NCI-H1417 treated with DMSO at 0.1 percent for 48 hours (cell line): ENCODE measurements at places on chromosomes 5 and 9.

DNA sequence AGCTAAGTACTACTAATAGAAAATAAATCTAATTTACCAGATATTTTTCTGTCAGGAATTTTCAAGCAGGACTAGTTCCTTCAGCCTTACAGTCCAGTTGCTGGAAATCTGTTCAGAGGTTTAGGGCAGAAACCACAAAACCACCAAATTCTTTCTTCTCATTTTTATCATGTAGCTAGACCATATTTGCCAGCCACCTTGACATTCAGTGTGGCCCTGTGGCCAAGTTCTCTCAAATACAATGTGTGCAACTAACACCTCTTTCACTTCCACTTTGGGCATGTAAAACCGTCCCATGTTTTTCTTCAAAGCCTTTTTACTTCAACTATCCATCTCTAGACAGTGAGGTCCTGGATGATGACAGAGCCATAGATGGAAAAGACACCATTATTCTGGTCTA, 1133.2 kb upstream of the CDH18 start:
- DNase-seq = no peak

- no peak for DNase-seq
Measured at GRCh38 chr5:101728933-101729332, 567.2 kb downstream of the SLCO4C1 start.

DNA sequence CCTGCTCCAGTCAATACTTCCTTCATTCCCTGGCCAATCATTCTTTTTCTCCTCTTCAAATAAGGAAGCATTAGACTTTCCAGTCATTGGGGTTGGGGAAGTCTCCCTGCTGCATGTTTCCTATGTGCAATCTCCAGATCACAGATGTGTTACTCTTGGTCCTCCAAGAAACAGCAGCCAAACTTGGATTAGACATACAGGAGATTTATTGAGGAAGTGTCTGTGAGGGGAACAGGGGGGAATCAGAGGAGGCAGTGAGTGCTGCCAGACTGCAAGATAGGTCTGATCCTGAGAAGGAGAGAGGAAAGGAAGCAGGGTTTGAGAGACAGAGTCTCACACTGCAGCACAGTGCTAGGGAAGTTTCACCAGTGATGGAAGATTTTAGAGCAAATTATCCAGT, 40.6 kb upstream of the SLIT3 start:
- no peak for DNase-seq

DNA sequence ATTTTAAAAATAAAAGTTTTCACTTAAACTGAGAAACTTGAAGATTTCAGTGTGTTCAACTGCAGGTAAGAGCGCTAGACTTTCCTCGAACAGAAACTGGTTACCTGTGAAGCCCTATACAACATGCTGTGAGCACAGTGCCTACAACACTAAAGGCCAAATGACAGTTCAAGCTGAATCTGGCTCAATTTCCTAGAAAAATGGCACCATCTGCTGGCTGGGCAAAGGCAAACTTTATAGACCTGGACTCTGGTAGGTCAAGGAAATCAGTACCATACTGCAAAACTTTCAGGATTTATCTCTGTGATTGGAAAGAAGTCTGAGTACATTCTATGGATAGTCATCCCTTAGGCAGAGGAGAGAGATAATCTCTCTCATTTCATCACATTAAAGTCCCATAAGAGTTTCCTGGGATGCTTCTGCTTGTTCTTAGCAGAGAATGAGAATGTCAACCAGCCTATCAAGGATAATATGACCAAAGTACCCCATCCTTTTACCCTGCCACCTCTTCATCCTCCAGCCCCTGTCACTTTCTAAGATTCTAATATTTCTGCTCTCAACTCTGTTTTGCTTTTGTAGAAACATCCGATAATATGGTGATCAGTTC, 31.8 kb upstream of the FOXB2 start:
- DNase-seq = peak; percentile 58

DNA sequence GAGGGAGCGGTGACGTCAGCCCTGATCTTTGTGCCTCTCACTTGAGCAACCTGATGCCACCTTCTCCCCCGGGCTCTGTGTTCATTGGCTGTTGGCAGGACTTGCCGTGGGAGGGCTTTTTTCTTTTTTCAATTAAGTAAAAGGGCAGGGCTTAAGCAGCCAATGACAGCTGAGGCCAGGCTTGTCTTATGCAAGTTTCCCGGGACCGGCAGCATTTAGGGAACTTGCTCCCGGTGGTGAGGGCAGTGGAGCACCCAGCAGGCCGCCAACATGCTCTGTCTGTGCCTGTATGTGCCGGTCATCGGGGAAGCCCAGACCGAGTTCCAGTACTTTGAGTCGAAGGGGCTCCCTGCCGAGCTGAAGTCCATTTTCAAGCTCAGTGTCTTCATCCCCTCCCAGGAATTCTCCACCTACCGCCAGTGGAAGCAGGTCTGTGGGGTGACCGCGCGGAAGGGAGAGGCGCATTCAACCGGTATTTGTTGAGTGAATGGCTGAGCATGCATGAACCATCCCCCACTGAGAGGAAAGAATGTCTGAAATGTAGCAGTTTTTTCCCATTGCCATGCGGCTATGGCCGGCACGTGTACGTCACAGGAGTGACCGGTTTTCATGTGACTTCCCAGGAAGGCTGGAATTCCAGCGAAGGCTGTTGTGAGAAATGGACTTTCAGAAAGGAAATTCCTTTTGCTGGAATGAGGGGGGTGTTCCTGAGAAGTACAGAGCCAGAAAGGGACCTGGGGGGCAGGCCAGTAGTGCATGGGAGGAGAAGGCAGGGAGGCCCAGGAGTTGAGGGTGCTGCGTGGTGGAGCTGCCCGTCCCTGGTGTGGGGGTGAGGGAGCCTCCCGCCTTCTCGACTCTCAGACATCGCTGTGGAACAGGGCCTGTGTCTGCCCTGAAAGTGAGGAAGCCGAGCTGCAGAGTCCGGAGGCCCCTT, 29.0 kb downstream of the PTGES2 start:
- DNase-seq = peak; percentile 35

GRCh38 chr9:86637515-86637914, 283.3 kb upstream of the TUT7 start:
- no peak for DNase-seq

- DNase-seq = no peak
Measured at GRCh38 chr5:53616939-53617549, 56.6 kb downstream of the NDUFS4 start.

DNA sequence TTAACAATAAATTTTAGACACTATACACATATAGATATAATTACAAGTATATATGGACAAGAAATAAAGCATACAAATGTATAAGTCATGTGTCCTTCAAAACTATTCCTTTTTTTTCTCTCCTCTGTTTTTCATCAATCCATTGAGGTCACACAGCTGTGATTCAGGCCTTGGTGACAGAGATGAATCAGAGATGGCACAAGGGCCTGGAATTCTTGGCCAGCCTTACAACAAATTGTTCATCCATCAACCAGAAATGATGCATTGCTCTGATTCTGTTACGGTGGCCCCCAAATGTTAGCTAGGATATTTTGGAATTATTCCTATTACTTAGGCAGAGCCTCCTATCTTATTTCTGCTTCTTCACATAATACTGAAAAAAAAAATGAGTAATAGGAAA, 108.7 kb upstream of the MPDZ start:
- DNase-seq = no peak

DNA sequence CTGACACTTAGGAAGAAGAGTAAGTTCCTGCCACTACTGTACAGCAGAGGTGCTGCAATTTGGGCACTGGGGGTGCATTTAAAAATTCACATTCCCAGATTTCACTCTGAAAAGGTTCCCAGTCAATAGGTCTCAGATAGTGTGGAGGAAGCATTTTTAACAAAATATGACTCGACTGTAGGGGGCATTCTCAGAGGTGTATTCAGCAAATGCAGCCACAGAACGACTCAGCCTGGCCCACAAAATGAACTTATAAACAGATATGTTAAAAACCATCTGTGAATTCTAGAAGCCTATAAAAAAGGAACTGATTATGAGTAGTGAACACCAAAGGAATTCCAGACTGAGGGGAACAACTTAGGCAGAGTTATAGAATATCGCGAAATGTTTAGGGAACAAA, 31.1 kb downstream of the MLLT3 start:
- no peak for DNase-seq
